Activated T-helper 17 cell treated with anti-CD3 and anti-CD28 coated beads, Interleukin-2, amount 50 U/mL, for 72 hours (primary cell): ENCODE measurements at places on chromosomes 4 and X.

DNA sequence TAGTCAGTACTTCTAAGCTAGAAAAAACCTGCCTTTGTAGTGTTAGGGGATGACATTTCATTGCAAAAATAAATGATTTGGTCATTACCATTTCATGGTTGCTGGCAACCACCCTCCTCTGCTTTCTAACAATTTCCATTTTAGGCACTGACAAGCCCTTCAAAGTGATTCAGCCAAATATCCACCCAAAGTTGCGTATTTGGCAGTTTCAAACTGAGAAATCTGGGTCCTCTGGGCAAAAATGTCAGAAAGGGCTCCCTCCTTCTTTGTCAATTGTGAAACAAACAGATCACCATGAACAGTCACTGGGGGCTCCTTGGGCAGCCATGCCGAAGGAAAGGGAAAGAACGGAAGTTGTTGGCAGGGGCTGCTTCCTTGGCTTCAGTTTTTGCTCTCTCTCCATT lies 33.0 kb downstream of the PLAC1 start:
- peak; percentile 60 for ATAC-seq

GRCh38 chr4:149584722-149585121 lies 230.9 kb downstream of the IQCM start:
- no peak for ATAC-seq

GRCh38 chr4:134627366-134627765 lies 425.8 kb upstream of the PABPC4L start:
- ATAC-seq = no peak

DNA sequence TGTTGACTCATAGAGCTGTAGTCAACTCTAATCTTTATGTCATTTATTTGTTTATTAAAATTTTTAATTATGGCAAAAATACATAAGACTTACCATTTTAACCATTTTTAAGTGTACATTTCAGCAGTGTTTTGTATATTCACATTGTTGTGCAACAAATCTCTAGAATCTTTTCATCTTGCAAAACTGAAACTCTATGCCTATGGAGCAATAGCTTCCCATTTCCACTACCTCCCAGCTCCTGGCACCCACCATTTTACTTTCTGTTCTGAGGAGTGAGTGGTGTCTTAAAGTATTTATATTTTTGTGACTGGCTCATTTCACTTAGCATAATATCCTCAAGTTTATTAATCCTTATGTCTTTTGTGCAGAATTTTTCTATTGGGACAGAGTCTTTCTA lies 181.0 kb downstream of the GPAT3 start:
- ATAC-seq = no peak

GRCh38 chrX:102599084-102599950 lies at the start of gene ARMCX5:
TSS of gene ARMCX5 (plus strand) at chrX:102599515. CDS start at chrX:102602142, 2,627 bp downstream.
- peak; percentile 89 for ATAC-seq
